ENCODE measurements at places on chromosomes 3 and 15. TPM values are rescaled to one million over a fixed set of nuclear protein-coding genes. Genes with fewer than 3 reads are reported as not detected.

GRCh38 chr3:47984075-47984728 lies 32.0 kb downstream of the MAP4 start:
- peak; percentile 33 for DNase-seq

DNA sequence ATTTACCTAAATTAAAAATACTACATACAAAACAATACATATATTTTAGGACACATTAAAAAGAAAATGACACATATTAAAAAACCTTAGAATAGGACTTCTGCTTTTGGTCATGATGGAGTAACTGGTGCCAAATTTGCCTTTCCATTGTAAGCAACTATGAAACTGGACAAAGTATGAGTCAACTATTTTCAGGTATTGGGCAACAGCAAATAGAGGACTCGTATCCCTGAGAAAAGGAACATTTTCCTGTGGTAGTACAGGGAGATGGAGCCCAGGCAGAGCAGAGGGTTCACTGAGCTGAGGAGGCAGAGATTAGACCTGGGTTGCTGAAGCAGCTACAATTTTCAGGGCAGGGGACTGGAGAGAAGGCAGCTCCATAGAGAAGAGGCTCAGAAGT lies 14.7 kb downstream of the CCR1 start:
- no peak for DNase-seq

- DNase-seq, result no peak
These were observed 37.8 kb downstream of the ZNF445 start for GRCh38 chr3:44439499-44440295.

GRCh38 chr3:14605067-14605466 lies 46.5 kb upstream of the CCDC174 start:
- no peak for DNase-seq

DNA sequence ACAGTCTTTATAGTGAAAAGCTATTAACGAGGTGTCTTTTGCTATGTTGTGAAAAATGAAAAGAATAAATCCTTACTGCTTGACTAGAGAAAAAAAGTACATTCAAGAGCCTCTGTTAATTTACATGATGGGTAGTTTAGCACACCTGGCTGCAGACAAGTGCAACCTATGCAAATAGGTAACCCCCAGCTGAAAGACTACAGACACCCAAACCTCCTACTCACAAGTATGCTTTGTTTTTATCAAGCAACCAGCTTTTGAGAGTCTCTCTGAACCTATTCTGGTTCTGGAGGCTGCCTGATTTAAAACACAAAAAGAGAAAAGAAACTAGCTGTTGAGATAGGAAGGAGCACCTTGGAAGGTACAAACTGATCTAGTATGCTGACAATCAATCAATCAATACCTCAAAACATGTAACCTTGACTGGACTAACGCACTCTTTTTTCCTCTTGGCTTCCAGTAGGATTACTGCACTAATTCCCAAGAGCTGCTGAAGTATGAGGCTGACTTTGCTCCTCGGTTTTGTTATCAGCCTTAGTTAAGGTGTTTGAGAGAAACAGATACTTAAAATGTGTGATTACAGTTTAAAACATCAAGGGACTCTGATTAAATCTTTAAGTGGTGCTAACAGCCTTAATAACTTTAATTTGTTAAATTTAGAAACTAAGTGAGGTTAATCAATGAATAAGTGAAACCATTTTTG lies 63.6 kb downstream of the OSBPL10 start:
- no peak for DNase-seq

DNA sequence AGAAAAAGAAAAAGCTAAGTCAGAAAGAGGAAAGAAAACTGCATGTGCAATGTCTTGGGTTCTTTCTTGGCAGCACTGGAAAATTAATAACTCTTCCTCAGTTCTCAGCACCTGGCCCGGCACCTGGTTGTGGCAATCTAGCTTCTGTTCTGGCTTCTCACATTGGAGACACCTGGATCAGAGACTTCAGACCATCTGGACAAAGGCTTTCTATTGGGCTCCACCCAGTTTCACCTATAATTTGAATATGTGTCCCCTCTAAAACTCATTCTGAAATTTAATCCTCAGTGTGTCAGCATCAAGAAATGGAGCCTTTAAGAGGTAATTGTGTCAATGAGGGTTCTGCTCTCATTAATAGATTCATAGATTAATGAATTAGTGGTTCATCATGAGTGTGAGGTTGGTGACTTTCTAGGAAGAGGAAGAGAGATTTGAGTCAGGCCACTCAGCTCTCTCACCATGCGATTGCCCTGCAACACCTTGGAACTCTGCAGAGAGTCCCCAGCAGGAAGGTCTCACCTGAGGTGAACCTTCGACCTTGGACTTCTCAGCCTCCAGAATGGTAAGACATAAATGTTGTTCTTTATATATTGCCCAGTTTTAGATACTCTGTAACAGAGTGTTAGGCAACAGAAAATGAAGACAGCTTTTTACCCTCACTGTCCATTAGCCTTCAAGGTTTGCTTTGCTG lies 679.9 kb downstream of the NTRK3 start:
- no peak for DNase-seq

GRCh38 chr3:142850395-142851023 lies 38.4 kb downstream of the PCOLCE2 start:
- DNase-seq, result peak; percentile 81

DNA sequence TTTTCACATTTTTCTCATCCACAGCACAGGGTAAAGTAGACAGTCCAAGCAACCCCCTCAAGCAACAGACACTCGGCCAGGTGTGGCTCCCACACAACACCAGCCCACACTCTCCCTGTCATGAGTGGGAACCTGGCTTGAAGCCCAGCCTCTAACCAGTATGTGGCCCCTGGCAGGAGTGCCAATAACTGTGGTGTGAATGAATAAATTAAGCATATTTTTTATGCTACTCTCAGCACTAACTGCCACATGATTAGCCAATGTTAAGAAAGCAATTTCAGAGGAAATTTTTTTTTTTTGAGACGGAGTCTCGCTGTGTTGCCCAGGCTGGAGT lies 9.9 kb downstream of the IL17RD start:
- no peak for DNase-seq

GRCh38 chr3:109328202-109328601 lies 9.1 kb downstream of the DPPA4 start:
- no peak for DNase-seq

DNA sequence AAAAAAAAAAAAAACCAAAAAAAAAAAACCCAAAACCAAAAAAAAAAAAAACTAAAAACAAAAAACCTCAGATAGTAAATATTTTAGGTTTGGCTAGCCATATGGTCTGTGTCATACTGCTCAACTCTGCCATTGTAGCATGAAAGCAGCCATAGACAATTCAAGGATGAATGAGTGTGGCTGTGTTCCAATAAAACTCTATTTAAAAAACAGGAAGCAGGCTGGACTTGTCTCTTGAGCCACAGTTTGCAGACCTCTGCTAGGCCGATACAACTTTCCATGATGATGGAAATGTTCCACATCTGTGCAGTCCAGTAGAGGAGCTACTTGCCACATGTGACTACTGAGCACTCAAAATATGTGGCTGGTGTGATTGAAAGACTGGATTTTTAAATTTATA lies 11.1 kb downstream of the EFCAB12 start:
- peak; percentile 73 for DNase-seq

DNA sequence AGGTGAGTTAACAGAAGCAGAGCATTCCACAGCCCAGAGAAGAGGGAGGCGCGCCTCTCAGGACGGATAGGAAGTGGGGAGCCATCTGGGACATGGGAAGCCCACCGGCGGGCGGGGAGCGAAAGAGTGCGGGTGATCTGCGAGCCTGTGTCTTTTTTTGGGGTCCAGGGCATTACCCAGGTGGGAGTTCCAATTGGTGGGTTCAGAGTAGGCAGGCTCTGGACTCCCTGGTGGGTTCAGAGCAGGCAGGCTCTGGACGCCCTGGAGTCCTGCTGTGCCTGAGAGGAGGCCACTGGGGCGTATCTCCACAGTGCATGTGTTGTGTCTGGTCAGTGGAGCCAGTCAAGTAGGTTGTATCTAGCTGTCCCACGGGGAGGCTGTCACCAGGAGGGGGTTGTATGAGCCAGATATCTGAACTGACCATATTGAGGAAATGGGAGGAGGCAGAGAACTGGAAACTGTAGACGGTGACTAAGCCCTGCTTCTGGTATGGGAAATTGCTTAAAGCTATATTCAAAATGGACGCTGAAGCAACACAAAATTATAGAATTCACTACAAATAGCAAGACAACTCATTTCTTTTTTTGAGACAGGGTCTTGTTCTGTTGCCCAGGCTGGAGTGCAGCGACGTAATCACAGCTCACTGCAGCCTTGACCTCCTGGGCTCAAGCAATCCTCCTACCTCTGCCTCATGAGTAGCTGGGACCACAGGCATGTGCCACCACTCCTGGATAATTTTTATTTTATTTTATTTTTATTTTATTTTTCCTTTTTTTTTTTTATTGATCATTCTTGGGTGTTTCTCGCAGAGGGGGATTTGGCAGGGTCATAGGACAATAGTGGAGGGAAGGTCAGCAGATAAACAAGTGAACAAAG lies 34.5 kb upstream of the CHST2 start:
- DNase-seq, result peak; percentile 54

- no peak for DNase-seq
These were observed 240.2 kb downstream of the CD47 start for GRCh38 chr3:107850681-107851080.

DNA sequence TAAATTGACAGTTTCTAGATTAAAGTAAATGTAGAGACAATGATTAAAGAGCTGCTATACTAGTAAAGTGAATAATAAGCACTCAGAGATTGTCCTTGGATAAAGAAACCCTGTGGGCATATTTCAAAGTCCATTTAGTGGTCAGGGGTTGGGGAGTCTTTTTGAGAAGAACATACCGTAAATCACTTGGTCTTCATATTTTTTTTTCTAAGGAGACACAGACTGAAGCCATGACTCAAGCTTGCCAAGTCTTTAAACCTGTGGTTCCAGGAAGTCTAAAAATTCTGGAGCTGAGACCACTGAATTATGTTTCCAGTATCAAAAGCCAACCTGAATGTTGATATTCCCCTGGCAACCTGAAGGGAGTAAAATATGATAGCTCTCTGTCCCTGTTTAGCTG lies 171.0 kb downstream of the TPRG1 start:
- no peak for DNase-seq

DNA sequence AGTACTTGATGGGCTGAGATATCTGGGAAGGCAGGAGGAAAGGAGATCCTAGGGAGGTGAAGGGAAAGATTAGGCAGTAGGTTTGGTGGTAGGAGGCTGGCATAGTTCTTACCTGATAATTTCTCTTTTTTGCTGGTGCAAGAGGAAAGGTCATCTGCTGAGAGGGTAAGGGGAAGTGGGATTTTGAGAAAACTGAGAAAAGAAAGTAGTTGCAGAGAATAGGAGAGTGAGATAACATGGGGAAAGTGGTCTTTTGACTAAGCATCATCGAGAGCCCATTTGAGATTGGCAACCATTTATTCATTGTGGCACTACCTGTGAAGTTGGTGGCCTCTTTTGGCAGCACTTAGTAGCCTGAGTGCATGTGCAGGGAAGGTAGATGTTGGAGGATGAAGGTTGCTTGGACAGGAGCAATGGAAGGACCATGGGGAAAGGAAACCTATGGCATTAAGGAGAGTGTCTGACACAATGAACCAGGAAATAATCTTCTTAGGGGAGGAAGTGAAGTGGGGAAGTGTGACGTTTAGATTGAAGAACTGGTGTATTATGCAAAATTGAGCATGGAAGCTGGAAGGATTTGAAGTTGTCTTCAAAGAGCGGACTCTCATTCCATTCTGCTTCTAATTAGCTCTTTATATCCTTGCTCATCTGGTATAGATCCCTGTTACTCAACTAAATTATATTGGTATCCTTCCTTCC lies 21.9 kb upstream of the USP13 start:
- no peak for DNase-seq

- DNase-seq, result no peak
These were observed 135.9 kb downstream of the ANO10 start for GRCh38 chr3:43485931-43486330.

GRCh38 chr3:197117114-197117513 lies 87.5 kb upstream of the MELTF start:
- DNase-seq, result peak; percentile 65

DNA sequence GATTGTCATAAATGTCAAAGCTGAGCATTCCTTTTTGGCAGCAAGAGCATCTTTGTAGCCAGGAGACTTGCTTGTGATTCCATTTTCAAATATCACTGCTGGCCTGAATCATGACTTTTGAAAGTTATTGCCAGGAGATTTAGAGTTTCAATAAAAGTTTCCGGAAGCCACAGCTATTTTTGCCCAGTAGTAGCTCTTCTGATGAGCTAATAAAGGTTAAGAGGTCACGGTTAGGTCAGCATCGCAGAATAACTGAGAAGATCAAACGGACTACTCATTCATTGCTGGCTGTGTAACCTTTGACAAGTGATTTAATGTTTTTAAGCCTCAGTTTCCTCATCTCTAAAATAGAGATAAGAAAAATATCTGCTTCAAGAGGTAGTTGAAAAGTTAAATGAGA lies 105.1 kb upstream of the ETV5 start:
- no peak for DNase-seq

GRCh38 chr15:52136442-52136980 lies 23.9 kb upstream of the BCL2L10 start:
- DNase-seq, result no peak

GRCh38 chr3:177746337-177746933 lies 549.2 kb upstream of the TBL1XR1 start:
- DNase-seq, result peak; percentile 69

GRCh38 chr3:61771976-61772375 lies 210.6 kb downstream of the PTPRG start:
- DNase-seq, result no peak

DNA sequence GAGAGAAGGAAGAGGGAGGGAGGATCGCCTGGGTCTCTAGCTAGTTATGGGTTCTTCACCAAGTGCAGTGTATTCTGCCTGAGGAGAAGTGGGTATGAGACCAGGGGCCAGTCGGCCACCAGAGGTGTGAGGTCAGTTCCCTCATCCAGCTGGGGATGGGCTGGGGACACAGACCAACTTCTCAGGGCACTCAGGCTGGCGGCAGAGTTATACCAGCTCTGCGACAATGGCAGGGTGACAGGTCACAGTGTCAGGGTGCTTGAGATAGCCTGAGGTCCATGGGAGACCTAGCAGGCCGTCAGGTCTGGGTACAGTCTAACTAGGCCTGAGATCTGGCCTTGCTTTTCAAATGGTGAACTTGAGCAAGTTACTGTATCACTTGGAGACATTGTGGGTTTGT lies 31.4 kb upstream of the PLXNA1 start:
- no peak for DNase-seq

The FGD5 gene
- total RNA-seq, result not detected

The GP9 gene
- total RNA-seq, result not detected

The SERP1 gene
- total RNA-seq, result 138 TPM

The CLSTN2 gene
- 3.9 TPM for total RNA-seq

The CHRM5 gene
- not detected for total RNA-seq

The SQOR gene
- 7.5 TPM for total RNA-seq

The PLIN1 gene
- 0.04 TPM for total RNA-seq

The HCN4 gene
- 0.04 TPM for total RNA-seq

The PLAAT1 gene
- 11.6 TPM for total RNA-seq

The SLC9A9 gene
- 9.7 TPM for total RNA-seq
